GM13977 (cell line): ENCODE measurements at places on chromosomes 13 and 19.
A peak's percentile ranks its signal among the peaks of the same experiment; 100 is the strongest.

DNA sequence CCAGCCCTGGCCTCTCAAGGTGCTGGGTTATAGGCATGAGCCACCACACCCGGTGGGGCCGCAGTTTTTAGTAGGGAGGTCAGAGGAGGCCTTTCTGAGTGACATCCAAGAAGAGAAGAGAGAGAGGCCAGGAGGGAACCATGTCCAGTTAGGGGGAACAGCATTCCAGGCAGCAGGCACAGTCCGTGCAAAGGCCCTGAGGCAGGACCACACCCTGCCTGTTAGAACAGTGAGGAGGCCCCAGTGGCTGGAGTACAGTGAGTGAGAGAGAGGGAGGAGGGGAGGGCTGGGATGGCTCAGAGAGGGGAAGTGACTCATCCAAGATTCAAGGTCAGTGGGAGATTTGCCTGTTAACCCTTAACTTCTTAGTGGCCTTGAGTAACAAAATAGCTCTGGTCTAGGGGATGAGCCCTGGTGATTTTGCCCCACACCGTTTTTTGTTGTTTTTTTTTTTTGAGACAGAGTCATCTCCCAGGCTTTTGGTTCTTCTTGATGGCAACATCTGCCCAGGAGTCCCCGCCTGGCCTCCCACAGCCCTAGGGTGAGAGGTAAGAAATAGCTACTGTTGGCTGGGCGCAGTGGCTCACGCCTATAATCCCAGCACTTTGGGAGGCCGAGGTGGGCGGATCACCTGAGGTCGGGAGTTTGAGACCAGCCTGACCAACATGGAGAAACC is 2.7 kb upstream of the PLIN3 start:
- DNase-seq = no peak

- DNase-seq = no peak
Measured at GRCh38 chr19:10078329-10078728, 7.8 kb upstream of the SHFL start.

DNA sequence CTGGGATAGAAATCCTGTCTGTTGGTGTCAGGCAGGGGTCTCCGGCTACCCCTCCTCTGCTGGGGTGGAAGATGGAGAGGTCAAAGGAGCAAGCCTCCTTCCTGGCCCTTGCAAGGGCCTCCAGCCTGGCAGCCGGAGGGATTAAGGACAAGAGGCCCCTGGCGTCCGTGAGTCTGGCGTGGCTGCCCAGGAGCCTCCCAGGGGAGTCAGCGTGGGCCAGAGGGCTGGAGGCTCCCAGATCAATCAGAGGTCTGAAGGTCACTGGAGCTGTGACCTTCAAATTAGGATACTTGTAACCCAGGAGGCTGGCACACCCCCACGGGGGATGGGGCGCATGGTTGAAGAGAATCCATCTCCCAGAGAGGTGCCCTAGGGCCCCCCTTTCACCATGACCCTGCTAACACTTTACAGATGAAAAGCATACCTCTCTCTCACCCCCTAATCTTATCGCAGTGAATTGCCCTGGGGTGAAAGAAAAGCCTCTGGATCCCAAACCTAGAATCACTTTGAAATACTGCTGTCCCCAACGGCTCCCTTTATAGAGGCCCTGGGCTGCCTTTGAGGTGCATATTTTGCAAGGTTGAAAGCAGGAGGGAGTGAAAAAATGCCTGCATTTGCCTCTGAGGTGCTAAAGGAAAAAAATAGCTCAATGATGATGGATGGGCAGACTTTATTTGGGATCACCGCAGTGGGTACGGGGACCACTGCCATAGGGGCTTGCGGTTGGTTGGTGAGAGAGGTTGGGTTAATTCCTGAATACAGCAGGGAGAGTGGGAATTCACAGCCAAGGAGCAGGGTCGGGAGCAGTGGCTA is 44.9 kb upstream of the PEG3 start:
- no peak for DNase-seq

DNA sequence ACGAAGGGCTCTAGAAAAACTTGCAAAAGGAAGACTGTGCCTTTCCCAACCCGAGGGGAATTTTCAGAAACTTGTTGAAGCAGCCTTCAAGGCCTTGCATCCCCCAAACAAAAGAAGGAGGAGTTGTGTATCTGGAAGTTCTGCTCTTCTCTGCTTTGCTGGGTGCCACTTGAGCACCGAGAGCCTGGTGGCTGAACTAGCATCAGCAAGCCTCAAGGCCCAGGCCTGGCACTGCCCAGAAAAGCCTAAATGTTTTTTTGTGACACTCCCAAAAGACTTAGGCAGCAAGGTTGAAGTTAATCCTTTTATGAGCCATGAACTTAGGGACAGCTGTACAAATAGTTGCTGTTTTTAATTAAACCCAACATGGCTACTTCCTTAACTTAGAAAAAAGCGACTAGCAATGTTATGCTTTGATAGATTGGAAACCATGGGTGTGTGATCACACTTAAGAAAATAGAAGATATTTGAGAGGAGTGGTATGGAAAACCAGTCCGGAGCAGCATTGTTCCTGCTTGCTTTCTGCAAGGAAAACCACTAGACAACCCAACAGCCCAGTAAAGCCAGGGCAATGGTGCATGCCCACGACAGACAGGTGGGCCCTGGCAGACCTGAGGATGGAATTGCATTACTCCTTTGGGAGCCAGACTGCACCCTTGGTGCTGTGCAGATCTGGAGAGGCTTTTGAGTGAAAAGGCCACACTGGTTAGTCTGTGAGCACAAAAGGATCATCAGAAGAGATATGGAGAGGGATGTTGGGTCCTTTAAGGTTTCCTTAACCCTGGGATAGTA is 788 bp upstream of the DLEU7 start:
- no peak for DNase-seq

GRCh38 chr19:49148784-49149651 is 6.2 kb downstream of the HRC start:
- DNase-seq = peak; percentile 91

- DNase-seq = peak; percentile 95
Measured at GRCh38 chr13:102798581-102799425, at the start of the genes BIVM and POGLUT2. Gene BIVM (plus strand): TSS chr13:102799119. CDS start chr13:102807268, 8,149 bp downstream. Gene POGLUT2 (minus strand): TSS chr13:102798976. CDS start chr13:102798670, 306 bp downstream.

DNA sequence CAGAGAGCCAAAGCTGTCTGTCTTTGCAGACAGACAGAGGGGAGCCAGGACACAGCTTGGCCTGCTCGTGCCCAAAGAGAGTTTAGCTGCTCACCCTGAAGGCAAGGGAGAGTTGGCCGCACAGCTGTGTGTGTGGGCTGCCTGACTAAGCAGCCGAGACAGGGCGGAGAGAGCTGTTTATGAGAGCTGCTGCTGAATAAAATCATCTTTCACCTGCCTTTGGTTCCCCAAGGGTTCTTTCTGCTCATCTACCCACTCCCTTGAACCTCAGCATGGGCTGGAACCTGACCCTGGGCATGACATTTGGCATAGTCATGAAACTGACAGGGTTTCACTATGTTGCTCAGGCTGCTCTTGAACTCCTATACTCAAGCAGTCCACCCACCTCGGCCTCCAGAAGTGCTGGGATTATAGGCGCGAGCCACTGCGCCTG is 98.2 kb downstream of the RBM26 start:
- no peak for DNase-seq

GRCh38 chr19:48318286-48318987 is 6.9 kb upstream of the EMP3 start:
- DNase-seq = no peak
